ENCODE measurements at places on chromosomes 16 and 17. TPM values are rescaled to one million over a fixed set of nuclear protein-coding genes. Genes with fewer than 3 reads are reported as not detected.

Gene TRPV3
- total RNA-seq: 1.2 TPM

Gene ATP1B2
- 1.8 TPM for total RNA-seq

Gene TMEM238L
- not detected for total RNA-seq

Gene PLSCR3
- total RNA-seq: 22.4 TPM

Gene GDPD3
- total RNA-seq: 3.4 TPM

Gene NACA2
- not detected for total RNA-seq

Gene GUCY2D
- 0.10 TPM for total RNA-seq

Gene TMEM220
- total RNA-seq: 8.0 TPM

Gene ASPHD1
- total RNA-seq: 1.0 TPM

Gene CHTF18
- 4.7 TPM for total RNA-seq

Gene USB1
- 37.7 TPM for total RNA-seq

Gene HSD17B2
- total RNA-seq: not detected

Gene CSNK2A2
- 30.6 TPM for total RNA-seq

Gene MYH8
- total RNA-seq: not detected

Gene PRR35
- not detected for total RNA-seq

Gene IGFALS
- total RNA-seq: not detected

Gene DERL2
- 40.5 TPM for total RNA-seq
